ENCODE measurements at places on chromosomes 16 and 17.

GRCh38 chr16:72172105-72173034 lies at the start of gene PMFBP1:
PMFBP1 (minus strand) TSS chr16:72172155; CDS start chr16:72171208, 947 bp downstream.
- DNase-seq: peak; percentile 11

- DNase-seq: no peak
Observed at GRCh38 chr16:73122604-73123391, 74.9 kb upstream of the ZFHX3 start.

- DNase-seq: no peak
Observed at GRCh38 chr17:28473542-28473941, at the start of gene SLC13A2. SLC13A2 (plus strand) TSS chr17:28473644; CDS start chr17:28473713, 69 bp downstream.

GRCh38 chr16:18800775-18801144 lies 589 bp downstream of the ARL6IP1 start:
- DNase-seq: no peak

- DNase-seq: peak; percentile 58
Observed at GRCh38 chr17:56678249-56679114, 85.0 kb downstream of the NOG start.

GRCh38 chr17:61511480-61512182 lies 59.4 kb downstream of the TBX4 start:
- no peak for DNase-seq

DNA sequence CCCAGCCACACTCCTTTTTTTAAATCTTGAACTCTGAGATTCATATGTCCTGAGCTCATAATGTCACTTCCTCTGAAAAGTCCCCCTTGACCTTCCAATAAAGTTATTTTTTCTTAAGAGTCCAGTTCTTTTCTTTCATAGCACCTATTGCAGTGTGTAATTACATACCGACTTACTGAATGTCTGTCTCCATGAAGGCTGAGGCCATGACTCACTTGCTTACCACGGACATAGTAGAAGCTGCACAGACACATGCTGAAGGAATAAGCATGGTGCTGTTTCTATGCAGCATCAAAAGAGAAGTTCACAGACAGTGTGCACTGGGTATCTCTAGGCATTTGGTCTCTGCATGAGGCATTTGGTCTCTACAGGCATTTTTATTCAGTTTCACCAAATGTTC lies 77.2 kb downstream of the C17orf67 start:
- no peak for DNase-seq

- DNase-seq: no peak
Observed at GRCh38 chr17:72206376-72206775, 85.6 kb downstream of the SOX9 start.

DNA sequence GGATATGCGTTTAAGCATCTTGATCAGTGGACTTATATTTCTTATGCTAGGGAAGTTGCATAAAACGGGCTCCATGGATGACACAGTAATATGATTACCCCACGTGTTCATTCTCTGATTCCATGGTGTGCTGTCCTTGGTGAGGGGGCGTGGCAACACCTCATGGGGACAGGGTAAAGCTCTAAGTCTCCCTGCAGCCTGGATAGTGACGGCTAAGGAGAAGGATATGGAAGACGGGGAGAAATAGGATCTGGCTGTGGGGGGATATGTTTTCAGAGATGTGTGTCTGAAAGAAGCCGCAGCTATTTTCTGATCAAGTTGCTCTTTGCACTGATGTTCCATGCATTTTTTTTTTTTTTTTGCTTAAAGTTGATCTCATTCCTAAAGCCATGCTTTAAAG lies 84.3 kb downstream of the MARCHF10 start:
- peak; percentile 80 for DNase-seq

GRCh38 chr16:80114699-80115098 lies 426.1 kb upstream of the DYNLRB2 start:
- no peak for DNase-seq

- DNase-seq: peak; percentile 3
Observed at GRCh38 chr16:47019568-47019967, 46.1 kb upstream of the DNAJA2 start.

GRCh38 chr17:76243826-76244679 lies 3.8 kb upstream of the RNF157 start:
- no peak for DNase-seq

GRCh38 chr16:5349101-5349500 lies 251.5 kb upstream of the EEF2KMT start:
- DNase-seq: no peak

DNA sequence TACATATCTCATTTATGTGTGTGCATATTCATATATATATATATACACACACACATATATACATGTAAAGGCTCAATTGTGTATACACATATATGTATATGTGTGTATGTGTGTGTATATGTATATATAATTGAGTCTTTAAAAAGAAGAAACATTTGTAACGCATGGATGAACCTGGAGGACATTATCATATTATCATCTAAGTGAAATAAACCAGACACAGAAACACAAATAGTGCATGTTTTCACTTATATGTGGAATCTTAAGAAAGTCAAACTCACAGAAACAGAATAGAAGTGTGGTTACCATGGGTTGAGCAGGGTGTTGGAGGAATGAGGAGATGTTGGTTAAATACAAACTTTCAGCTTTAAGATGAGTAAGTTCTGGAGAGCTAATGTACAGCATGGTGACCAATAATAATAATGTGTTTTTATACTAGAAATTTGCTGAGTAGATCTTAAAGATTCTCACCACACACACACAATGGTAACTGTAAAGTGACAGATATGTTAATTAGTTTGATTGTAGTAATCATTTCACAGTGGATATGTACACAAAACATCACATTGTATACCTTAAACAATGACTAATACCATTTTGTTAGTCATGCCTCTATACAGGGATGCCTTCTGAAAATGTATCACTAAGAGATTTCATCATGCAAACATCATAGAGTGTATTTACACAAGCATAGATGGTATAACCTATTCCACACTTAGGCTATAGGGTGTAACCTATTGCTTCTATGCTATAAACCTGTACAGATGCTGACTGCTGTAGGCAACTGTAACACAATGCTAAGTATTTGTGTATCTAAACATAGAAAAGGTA lies 132.6 kb upstream of the CACNG5 start:
- DNase-seq: peak; percentile 16

GRCh38 chr16:19507867-19508266 lies 14.0 kb downstream of the GDE1 start:
- no peak for DNase-seq

DNA sequence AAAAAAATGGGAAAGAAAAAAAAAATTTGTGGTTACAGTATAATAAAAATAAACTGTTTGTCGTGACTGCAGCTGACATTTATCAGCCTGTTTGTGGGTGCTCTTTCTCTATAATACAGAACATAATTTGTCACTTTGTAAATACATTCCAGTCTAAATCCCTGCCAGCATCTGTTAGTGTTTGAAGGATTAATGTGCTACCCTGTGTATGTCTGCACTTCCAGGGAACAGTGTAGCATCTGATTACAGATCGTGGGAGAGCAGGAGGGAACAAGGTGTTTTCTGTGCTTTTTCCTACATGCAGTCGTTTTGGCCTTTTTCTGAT lies 265.1 kb downstream of the WWOX start:
- DNase-seq: no peak

GRCh38 chr16:89345642-89346150 lies 128.2 kb downstream of the ZNF778 start:
- DNase-seq: peak; percentile 59

- DNase-seq: no peak
Observed at GRCh38 chr17:29212094-29212631, 32.0 kb upstream of the MYO18A start.

DNA sequence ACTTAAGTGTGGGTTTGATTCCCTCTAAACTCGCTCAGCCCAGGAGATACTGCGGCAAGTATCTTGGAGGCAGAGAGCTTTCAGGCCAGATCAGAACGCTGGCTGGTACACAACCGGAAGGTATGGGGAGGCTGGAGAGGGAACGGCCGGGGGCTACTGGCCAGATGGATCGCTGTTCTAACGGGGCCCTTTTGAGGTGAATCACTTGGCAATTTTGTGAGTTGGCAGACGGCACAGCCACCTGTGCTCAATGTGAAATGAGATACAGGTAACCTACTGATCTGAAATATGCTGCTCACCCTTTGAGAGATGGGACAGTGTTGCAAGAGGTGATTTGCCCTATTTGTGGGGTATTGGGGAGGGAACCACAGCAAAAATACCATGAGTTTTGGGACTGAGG lies 622.9 kb upstream of the RBFOX1 start:
- no peak for DNase-seq

GRCh38 chr16:46627746-46628145 lies 6.6 kb upstream of the SHCBP1 start:
- DNase-seq: no peak

DNA sequence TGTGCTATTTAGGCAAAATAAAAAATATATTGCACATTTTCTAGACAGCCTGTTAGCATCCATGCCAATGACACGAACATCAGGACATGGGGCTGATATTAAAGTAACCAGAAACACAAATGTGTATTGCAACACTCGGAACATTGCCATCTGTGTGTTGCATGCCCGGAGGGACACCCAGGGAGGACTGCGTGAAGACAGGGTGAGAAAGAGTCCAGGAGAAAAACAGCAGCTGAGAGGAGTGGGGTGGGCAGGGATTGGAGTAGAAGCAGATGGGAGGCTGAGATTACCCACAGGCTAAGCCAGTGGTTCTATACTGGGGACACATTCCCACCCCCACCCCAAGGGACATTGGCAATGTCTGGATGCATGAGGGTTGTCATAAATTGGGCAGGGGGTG lies 114.8 kb downstream of the GRIN2A start:
- no peak for DNase-seq

DNA sequence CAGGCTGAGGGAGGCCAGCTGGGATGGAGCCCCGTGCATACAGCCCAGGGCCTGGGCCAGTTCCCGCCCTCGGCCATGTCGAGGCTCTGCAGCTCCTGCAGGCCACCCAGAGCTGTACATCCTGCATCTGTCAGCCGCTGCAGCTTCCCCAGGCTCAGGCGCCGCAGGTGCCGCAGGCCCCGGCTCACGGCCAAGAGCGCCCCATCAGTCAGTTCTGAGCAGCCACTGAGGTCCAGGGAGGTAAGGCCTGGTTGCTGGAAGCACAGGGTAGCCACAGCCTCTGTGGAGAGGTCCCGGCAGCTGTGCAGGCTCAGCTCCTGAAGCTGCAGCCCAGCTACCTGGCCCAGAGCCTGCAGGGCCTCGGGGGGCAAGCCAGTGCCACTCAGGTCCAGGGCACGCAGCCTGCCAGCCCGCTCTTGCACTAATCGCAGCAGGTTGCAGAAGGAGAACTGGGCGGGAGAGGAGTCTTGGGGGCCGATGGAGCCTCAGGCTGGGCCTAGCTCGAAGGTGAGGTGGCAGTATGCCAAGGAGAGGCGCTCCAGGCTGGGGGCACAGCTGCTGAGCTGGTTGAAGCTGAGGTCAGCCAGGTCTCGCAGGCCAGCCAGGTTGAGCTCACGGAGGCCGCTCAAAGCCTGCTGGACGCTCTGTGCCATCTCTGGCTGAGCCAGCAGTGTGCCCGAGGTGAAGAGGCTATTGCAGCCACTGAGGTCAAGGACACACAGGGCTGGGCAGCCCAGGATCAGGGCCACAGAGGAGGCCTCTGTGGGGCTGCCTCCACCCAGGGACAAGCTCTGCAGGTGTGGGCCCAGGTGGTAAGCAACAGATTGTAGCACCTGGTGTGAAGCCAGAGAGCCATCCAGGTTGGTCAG lies 11.4 kb downstream of the ELMO3 start:
- DNase-seq: no peak

DNA sequence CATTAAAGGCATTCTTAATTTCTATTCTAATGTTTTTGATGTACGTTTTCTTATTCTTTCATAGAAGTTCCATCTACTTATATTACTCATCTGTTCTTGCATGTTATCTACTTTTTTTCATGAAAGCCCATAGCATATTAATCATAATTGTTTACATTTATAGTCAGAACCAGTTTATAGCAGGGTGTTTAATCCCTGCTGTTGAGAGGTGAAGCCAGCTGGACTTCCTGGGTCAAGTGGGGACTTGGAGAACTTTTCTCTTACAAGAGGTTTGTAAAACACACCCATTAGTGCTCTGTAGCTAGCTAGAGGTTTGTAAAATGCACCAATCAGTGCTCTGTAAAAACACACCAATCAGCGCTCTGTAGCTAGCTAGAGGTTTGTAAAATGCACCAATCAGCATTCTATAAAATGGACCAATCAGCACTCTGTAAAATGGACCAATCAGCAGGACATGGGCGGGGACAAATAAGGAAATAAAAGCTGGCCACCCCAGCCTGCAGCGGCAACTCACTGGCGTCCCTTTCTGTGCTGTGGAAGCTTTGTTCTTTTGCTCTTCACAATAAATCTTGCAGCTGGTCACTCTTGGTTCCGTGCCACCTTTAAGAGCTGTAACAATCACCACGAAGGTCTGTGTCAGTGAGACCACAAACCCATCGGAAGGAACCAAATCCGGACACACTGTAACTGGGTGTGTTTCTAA lies 120.6 kb downstream of the TANC2 start:
- peak; percentile 4 for DNase-seq

- DNase-seq: no peak
Observed at GRCh38 chr16:61887903-61888302, 148.3 kb downstream of the CDH8 start.

DNA sequence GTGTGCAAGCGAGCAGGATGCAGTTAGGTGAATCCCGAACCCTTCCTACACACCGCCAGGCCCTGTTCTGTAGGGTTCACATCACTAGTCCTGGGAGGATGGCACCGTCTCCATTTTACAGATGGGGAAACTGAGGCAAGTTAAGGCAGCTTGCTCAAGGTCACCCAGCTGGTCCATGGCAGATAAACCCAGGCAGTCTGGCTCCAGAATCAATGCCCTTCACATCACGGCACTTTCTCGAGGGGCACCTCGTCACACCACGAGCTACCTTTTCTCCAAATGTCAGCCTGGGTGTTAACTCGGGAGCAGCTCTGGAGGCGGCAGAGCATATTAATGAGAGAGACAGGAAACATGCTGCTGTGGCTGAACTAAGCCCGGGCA lies 9.5 kb downstream of the NOB1 start:
- no peak for DNase-seq

GRCh38 chr17:59454633-59455105 lies 110.7 kb upstream of the DHX40 start:
- DNase-seq: no peak

DNA sequence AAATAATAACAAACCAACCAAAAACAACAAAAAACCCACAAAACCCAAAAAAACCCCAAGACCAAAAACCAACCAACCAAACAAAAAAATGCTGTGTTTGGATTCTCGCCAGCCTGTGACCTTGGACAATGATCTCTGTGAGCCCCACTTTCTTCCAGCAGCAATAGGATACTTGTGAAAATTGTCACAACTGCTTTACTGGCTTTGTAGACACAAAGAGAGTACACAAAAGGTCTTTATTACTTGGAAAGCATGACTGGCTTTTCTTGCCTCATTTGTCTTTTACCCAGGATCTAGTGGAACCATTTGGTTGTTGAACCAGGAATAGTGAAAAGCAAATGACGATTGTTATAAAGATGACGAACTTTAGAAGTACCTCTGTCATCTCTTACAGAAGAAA lies 256.6 kb downstream of the UTP18 start:
- no peak for DNase-seq

GRCh38 chr16:58651965-58652348 lies 22.3 kb upstream of the CNOT1 start:
- no peak for DNase-seq

DNA sequence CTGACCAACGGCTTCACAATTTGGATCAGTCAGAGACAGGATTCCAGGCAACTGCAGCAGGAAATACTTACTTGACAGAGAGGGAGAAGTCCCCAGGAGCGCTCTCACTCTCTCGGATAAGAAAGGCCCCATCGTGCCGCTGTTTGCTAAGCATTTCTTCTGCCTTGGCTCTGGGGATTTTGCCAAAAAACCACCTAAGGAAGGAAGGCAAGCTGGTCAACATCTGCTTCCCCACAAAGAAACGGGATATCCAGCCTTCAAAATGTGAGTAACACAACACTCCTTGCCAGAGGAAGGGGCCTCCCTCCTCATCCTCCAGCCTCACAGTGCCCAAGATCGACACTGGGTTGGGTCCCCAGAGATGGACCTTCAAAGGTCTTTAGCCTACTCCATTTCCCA lies 36.6 kb upstream of the SLC25A19 start:
- DNase-seq: no peak

All from NCI-H510A treated with DMSO at 0.1 percent for 48 hours (cell line).